ENCODE measurements at places on chromosomes 12 and 14.

DNA sequence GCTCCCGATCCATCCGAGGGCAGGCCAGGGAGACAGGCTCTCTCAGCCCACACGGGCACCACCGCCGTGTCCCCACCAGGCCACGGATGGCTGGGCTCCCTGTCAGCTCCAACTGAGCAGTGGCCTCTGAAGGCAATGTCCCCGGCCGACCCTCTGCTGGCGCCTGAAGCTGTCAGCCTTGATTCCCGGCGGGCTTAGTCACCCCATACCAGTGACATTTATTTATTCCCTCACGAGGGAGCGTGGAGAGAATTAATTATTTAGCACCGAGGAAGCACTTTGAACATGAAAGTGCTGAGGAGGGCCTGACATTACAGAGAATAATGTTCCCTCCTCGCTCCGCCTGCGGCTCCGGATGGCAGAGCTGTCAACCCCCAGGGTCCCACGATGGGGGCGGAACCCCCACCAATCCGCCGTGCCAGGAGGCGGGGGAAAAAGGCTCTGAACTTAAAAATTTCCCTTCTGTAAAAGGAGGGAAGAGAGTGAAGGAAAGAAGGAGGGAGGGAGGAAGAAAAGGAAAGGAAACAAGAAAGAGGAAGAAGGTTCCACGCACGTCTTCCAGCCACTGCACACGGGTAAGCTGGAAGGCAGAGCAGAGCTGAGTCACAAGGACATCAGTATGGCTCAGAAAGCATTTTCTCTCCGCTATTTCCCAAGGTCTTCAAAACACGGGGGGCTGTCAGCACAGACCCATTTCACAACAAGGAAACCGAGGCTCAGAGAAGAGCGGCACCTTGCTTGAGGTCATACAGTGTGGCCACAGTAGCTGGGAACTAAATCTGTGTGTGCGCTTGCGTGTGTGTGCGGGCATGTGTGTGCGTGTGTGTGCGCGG lies 108.7 kb upstream of the NCOR2 start:
- no peak for DNase-seq

DNA sequence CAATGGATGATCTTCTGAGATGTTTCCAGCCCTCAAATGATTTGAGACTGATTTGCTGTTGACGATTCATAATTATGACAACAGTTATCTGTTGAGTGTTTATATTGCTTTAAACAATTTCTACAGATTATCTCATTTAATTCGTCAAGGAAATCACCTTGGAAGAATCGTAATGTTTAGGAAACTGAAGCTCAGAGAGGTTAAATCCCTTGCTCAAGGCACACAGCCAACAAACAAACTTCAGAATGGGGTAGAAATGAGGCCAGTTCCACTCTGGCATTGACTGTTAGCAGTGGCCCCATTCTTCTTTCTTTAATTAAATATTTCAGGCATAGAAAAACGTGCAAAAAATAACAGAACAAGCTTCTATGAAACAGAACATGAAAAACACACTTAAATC lies 4.0 kb upstream of the WSCD2 start:
- DNase-seq: no peak

DNA sequence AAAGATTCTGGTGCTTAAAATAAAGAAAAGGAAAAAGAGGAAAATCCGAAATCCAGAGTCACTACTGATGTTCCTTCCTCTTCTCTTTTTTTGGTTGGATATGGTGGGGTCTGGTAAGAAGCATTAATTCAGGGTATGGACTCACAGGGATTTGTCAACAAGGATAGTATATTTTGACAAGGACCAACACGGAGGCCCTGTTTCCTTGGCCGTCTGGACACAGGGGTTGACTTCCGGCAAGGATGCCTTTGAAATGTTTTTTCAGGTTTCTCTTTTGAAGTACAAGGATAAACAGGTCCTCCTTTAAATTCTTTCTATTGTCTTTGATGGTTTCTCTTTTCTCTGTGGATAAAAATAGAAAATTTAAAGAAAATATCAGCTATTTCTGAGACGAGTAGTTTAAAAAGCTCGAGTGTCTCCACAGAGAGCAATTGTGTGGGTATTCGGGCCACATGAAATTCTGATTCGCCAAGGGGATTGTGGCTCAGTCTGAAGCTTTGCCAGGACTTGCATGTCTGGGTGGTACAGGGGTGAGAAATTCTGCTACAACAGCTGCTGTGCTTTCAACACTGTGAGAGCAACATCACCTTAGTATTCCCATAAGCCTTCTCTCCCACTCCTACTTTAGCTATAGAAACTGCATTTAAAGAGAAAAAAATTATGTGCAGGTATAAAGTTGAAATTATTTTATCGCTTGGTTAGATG lies 88.5 kb upstream of the CSRP2 start:
- no peak for DNase-seq

- no peak for DNase-seq
Observed at GRCh38 chr12:128570191-128571065, 253.3 kb downstream of the SLC15A4 start.

GRCh38 chr12:12281134-12281533 lies 14.3 kb upstream of the LRP6 start:
- no peak for DNase-seq

GRCh38 chr14:23381871-23382270 lies 5.0 kb downstream of the CMTM5 start:
- no peak for DNase-seq
